NCI-H1436 (cell line): ENCODE measurements at places on chromosomes 3 and 15.
A peak's percentile ranks its signal among the peaks of the same experiment; 100 is the strongest.

- DNase-seq = no peak
These were observed 53.7 kb upstream of the INO80 start for GRCh38 chr15:41169781-41170180.

- DNase-seq = no peak
These were observed 99.5 kb upstream of the FOXB1 start for GRCh38 chr15:59904450-59905135.

DNA sequence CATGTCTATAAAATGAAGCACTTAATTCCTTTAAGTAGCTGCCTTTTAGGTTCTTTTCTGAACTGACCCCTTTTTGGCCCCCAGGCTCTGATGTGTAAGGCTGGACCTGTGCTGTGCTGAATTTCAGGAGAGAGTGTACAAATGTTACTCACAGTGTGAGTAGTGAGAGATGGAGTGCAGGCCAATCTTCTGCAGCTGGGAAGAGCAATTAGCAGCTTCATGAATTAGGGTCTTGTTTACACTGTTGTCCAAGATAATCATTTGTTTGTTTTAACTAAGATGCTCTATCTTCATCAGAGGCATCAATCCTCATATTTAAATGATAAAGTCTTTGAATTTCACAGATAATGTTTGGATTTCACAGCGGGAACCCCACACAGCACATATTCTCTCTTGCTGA, 19.4 kb downstream of the ARPP21 start:
- no peak for DNase-seq

GRCh38 chr3:88298189-88298588, 148.4 kb downstream of the C3orf38 start:
- no peak for DNase-seq

DNA sequence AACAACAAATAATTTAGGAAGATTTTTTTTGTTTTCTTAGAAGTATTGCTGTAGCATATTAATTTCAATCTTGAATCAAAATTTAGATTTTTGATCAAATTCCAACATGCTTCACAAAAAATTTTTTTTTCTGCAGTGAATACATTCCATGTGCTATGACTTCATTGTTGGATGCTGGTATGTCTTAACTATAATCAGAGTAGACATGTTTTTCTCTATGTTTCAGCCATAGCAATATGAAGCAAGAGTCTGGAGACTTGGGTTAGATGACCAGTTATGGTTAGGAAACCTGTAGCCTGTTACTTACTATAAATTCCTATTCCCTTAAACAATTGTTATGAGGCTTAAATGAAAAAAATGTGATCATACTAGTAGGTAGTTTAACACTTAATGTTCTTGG, 176.1 kb upstream of the CHL1 start:
- DNase-seq = no peak

DNA sequence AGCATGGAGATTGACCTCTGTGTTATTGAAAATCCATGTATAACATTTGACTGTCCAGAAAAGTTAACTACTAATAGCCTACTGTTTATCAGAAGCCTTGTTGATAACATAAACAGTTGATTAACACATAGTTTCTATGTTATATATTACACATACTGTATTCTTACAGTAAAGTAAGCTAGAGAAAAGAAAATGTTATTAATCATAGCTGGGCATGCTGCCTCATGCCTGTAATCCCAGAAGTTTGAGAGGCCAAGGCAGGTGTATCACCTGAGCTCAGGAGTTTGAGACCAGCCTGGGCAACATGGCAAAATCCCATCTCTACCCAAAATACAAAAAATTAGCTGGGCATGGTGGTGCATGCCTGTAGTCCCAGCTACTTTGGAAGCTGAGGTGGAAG, 163.3 kb downstream of the EPHA6 start:
- DNase-seq = no peak

DNA sequence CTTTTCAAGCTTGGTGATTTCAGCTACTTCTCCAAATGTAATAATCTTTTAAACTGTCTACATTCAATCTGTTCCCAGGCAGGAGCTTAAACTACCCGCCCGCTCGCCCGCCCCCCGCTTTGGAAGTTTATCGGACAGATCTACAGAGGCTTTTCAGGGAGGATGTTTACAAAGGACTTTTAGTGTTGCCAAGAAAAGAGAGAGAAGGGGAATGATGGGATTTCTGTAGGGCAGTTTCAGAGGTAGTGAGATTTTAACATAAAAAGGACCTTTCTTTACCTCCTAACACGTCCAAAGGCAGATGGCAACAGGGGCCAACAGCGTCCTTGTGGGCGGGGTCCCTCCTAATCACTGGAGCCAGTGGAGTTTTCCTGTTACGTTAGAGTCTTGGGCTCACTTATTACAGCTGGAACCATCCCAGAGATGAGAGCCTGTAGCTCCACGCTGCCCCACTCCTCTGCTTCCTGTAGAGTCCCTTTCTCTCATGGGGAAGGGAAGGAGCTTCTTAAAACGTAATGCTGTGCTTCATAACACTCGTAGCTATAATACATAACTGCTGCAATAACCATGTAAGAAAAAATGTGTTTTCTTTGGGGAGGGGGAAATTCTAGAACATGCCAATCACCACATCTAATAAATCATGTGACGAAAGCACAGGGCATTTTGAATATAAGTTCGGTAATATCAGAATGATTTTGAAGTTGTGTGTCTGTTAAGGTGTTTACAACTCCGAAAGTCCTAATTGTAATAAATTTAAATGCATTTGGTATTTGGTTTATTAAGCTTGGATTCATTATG, 30.9 kb downstream of the HES1 start:
- no peak for DNase-seq

DNA sequence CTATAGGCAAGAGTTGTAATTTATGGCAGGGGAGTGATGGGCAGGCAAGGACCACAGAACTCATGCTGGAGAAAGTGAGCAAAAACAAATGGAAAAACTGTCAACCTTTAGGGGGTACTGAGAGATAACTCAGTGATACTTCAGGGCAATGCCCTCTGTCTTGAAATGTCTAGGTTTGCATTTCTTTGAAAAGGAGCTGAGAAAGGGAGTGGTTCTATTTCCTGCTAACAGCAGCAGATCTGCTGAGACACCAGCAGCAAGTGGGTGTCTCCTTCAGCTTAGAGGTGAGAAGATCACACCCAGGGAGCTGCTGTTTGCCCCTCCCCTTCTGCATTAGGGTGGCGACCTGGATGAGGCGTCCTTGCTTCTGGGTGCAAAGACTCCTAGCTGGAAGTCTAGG, 42.3 kb upstream of the XIRP1 start:
- no peak for DNase-seq

DNA sequence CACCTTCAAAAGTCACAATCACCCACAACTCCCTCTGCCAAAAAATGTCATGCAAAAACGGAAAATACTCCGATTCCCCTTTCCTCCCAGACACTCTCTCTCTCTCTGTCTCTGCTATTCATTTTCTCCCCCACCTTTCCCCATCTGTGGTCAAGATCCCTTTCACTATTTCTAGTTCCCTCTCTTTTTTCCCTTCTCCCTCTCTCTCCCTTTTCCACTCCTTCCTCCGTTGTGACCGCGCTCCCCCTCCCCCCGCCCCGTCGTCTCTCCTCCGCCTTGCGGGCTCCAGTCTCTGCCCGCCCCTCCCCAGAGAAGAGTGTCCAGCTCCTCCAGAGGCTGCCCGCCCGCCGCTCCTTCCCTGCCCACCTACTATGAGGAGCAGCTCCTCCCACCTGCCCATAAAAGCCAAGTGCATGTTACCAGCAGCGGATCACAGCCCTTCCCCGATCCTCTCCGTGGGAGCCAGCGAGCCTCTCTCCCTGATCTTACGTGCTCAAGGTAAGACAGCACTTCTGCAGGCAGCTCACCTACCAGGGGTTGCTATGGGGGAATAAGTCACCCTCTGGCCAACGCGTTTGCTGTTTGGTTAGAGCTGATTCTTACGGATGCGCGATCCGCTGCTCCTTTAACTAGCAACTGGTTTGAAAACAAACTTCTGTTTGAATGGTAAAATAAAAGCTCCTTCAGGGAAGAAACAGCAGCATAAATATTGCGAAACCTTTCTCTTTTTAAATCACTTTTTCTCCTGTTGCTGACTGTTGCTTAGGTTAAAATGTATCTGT, at the start of gene COL8A1:
Gene COL8A1 (plus strand): TSS at position 428 of the 782 bp plus-strand sequence. CDS start 152,089 bp downstream, outside the sequence.
- no peak for DNase-seq

DNA sequence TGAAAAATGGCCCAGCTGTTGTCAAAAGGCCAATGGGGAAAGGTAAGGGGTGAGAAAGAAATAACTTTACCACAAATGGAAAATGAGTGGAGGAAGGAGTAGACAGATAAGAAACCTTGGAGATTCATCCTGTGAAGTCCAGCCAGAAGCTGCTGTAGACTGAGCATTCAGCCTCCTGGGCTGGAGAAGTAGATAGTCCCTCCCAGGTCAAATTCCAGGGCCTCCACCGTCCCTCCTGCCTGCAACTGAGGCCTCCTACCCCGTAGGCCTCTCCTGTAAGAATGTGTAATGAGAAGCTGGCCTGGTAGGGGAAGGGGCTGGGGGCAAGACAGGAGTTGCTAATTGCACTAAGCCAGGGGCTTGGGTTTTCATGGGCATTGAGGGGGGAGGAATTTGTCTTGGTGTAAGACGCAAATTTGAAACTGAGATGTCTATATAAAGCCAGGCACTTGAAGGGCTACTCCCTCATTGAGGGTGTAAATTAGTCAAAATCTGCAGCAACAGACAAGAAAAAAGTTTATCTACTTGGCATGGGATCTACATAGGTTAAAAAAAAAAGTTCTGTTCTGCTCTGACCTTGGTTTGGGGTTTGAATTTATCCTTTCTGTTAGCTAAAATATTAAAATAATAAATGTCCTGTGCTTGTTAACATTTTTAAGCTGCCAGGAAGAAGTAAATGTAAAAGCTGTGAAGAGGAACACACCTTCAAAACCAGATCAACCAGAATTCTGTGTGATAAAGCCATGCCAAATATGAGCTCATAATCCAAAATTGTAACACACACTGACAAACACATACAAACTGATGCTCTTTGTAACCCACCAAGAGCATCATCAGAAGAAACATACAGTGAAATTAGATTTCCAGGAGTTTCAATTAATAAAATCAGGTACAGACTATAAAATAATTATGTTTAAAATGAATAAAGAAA, 1.7 kb upstream of the RBP2 start:
- no peak for DNase-seq

GRCh38 chr3:34703053-34703452, 904.6 kb downstream of the PDCD6IP start:
- no peak for DNase-seq

DNA sequence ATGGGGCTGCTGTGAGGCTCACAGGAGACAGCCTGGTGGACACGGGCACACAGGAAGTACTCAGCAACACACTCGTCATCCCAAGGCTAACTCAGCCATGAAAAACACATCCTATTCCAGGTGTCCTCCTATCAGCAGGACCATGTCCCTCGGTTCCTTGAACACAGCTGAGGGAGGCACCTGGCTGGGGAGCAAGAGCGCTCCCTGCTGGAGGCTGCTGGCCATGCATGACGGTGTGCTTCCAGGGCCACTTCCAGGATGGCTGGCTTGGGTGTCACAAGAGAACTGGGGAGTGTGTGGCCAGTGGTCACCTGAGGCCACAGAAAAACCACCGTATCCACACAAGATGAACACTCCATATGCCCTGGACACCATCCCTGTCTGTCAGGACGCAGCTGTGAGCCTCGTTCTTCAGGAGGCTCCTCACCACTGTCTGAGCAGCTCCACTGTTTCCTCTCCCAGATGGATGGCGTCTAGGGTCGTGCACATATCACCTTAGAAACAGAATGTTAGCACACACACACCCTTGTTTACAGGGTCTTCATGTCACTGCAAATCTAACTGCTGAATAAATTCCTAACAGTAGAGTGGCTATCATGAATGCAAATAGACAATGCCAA, 31.0 kb downstream of the POC1A start:
- peak; percentile 11 for DNase-seq

DNA sequence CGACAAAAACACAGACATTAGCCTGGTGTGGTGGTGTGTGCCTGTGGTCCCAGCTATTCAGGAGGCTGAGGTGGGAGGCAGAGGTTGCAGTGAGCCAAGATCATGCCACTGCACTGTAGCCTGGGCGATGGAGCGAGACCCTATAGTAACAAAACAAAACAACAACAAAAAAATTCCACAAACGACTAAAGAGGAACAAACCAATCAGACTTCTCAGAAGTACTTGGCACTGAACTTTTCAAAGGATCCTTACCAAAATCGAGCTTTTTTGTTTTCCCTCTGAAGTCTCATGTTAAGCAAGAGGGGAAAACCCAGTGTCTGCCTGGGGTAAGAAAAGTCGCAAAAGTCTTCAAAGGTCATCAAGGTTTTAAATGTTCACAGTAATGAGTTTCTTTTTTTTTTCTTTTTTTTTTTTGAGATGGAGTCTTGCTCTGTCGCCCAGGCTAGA, 30.1 kb upstream of the TFRC start:
- no peak for DNase-seq

DNA sequence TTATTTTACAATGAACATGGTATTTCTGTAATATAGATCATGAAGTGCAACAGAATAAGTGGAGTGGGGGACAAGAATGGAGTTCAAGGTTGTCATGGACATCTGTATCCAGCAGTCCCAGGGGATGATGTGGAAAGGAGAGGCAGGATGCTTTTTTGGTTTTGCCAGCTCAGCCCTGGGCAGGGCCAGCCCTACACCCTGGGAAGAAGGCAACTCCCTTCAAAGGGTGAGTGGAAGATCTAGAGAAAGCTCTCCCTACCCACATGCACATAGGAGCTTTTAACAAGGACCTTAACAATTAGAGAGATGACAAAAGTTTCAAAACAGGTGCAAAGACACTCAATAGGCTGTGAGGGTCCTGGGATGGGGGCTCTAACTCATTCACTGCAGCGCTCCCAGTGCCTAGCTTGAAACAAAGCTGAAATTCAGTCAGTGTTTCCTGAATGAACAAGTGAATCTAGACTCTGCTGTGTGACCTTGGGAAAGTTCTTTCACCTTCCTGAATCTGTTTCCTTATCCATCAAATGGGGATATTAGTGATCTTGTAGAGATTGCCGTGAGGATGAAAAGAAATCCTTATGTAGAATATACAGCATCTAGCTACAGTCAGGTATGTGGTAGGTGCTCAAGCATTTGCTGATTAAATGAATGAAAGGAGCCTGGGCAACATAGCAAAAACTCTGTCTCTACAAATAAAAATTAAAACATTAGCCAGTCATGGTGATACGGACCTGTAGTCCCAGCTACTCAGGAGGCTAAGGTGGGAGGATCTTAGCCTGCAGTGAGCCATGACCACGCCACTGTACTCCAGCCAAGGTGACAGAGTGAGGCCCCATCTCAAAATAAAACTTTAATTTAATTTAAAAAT, 14.3 kb downstream of the BHLHE40 start:
- DNase-seq = no peak

- no peak for DNase-seq
These were observed 38.3 kb downstream of the KBTBD12 start for GRCh38 chr3:127953091-127954035.

DNA sequence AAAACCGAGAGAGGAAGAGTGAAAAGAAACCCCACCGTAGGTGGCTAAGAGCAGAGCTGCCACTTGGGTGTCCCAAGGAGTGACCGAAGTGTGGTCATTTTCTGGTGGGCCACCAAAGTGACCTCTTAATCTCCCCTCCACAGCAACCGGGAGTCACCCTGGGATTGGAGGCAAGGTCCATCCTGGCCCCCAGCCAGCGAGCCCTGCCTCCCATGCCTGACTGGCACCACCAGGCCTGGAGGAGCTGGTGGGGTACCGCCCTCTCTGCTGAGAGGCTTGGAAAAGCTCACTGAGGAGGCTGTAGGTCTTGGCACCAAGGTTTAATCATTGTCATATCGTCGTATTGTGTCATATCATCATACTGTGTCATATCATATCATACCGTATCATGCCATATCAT, 74.0 kb upstream of the TRPM1 start:
- DNase-seq = no peak
